ENCODE measurements at places on chromosomes 12 and 14.
A peak's percentile ranks its signal among the peaks of the same experiment; 100 is the strongest.

DNA sequence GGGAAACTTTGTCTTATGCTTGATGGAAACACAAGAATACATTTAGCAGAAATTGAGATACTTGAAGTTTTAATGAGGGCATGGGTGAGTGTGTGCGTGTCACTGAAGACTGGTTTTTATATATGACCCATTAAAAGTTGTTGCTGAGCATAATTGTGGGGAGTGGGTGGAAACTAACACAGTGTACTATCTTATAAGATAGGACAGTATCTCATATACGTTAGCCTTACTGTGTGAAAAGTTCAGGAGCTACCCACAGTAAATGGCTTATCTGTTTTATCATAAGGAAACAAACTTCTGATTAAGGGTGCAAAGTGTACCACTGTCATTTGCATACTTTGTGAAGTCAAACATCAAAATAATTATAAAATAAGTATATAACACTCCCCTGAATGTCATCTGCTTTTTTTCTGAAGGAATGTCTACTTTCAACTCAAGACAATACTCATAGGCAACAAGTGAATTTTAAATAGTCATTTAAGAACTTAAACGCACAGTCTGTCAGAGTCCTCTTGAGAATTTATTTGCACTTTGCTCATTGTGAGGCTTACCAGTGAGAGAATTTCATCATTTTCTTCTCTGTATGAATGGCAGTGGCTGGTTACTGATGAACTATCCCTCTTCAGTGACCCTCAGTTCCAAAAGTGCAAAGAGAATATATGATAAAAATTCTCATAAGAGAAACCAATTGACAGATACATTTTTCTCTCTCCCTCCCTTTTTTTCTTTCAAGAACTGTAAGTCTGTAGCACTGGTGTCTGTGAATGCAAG lies 4.2 kb downstream of the PDE3A start:
- DNase-seq: no peak

GRCh38 chr12:62931477-62931876 lies 3.5 kb downstream of the PPM1H start:
- no peak for DNase-seq

DNA sequence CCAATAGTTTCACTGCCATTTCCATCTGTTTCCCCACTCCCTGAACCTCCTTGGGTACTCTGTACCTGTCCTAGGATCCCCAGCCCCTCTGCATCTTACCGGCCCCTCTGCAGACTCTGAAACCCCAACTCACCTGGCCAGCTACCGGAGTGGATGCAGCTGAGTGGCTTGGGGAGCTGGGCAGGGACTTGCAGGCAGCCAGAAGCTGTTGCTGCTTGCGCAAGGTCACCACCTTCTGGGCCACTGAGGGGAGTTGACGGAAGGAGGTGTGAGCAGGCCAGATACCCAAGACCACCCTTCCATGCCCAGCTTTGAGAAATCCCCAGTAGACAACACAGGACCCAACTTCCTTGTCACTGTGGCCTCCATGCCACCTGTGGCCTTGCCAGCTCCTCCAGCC lies 6.3 kb downstream of the AGAP2 start:
- DNase-seq: no peak

- DNase-seq: peak; percentile 40
Observed at GRCh38 chr12:65217086-65217485, 47.7 kb downstream of the LEMD3 start.

DNA sequence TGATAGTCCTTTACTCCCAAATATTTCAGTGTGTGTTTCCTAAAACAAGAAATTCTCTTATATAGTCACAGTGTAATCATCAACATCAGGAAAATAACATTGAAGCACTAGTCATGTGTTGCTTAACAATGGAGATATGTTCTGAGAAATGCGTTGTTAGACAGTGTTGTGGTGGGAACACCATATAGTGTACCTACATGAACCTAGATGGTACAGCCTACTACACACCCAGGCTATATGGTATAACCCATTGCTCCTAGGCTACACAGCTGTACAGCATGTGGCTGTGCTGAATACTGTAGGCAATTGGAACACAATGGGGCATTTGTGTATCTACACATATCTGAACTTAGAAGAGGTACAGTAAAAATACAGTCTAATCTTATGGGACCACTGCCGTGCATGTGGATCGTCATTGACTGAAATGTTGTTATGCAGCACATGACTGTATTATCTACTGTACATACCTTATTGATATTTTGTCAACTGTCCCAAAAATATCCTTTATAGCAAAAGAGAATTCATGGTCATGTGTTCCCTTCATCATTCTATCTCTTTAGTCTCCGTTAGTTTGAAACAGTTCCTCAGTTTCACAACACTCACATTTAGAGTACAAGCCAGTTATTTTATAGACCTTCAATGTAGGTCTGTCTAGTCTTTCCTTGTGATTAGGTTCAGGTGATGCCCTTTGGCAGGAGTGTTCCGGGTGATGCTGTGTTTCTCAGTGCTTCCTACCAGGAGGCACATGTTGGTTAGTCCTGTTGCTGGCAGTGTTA lies 109.7 kb downstream of the SLC25A47 start:
- no peak for DNase-seq

GRCh38 chr12:89777733-89778379 lies 69.2 kb upstream of the ATP2B1 start:
- DNase-seq: no peak

GRCh38 chr14:20732979-20733635 lies 12.6 kb upstream of the EDDM3A start:
- no peak for DNase-seq

- peak; percentile 19 for DNase-seq
Observed at GRCh38 chr12:17992002-17992656, 97.9 kb downstream of the RERGL start.

GRCh38 chr12:6093764-6094163 lies 30.7 kb downstream of the VWF start:
- DNase-seq: no peak

DNA sequence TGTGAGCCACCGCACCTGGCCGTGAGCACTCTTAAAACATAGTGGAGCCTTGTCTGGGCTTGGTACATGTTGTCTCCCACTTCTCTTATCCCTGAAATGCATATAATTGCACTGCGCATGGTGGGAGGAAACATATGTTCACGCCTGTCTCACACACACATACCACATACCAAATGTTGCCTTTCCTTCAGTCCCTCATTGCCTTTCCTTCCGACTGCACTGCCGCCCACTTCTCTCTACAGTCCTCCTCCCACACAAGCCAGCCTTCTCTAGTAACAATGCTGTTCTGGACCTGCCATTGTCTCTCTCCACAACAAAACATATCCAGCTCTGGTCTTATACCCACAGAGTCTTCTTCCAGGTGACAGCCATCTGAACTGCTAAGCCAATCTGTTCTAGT lies 88.3 kb upstream of the PTHLH start:
- DNase-seq: no peak

All from NCI-H2227 treated with DMSO at 0.1 percent for 48 hours (cell line).